Lower leg skin (tissue), 4 donors: ENCODE measurements at places on chromosomes 5 and 9.

- no peak for DNase-seq
Measured at GRCh38 chr5:28077291-28078240, 1039.2 kb upstream of the CDH9 start.

GRCh38 chr5:76565009-76565408 lies 58.2 kb downstream of the F2RL2 start:
- DNase-seq = no peak

DNA sequence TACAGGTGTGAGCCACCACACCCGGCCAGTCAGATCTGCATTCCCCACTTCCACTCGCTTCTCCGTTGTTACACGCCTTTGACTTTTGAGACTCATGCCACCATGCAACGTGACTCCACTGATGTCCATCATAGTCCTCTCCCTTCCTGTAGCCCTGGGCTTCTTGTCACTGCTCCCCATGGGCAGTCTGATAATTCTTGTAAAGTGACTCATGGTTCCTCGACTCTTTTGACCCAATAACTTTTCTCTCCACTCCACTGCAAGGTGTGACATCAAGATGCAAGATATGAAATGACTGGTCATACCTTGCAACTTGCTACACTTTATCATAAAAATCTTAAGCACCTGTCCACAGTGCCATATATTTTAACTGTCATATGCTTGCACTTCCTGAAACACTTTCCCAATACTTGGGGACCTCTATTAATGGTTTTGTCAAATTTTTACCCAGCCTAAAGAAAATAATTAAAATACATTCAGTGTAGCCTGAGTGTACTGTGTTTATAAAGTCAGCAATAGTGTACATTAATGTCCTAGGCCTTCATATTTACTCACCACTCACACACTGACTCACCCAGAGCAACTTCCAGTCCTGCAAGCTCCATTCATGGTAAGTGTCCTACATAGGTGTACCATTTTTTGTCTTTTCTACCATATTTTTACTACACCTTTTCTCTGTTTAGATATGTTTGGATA lies 18.6 kb upstream of the ANKRD18A start:
- DNase-seq = no peak

- no peak for DNase-seq
Measured at GRCh38 chr9:124037790-124038189, 26.2 kb downstream of the LHX2 start.

DNA sequence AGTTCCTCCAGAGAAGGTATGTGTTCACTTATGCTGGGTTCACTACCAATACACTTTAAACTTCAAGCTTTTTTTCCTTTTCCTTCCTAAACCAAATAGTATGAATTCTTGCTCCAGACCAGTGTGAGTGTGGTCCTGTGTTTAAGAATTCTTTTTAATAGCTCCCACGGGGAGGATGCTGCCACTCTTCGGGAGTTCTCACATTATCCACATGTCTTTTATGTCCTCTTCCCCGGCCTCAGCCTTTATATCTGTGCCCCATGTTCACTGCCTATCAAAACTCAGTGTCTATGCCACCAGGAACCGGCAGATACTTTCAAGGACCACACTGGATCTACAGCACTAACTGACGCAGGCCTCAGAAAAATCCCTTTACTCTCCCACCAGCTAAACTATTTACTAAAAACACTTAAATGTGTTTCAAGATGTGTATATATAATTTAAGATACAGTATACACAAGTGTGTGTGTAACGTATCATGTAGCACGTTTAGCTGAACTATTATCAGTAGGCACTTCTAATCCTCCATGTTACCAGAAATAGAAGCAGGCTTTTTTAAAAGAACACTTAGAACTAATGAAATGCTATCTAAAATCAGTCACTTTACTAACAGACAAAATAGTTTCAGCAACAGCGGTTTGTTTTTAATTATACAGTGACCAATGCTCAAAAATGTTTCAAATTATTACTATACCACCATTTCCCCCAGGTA lies 88.0 kb downstream of the PLPP1 start:
- no peak for DNase-seq

- no peak for DNase-seq
Measured at GRCh38 chr5:99621772-99622681, 693.2 kb upstream of the CHD1 start.

GRCh38 chr9:108910402-108910801 lies 23.5 kb downstream of the ELP1 start:
- DNase-seq = no peak
